ENCODE measurements at places on chromosomes 5 and 9.

GRCh38 chr5:162243651-162244050, 176.1 kb downstream of the GABRG2 start:
- no peak for DNase-seq

GRCh38 chr9:27929841-27930240, 356.6 kb upstream of the C9orf72 start:
- DNase-seq: no peak

GRCh38 chr5:78523314-78524193, 125.0 kb downstream of the LHFPL2 start:
- no peak for DNase-seq

- DNase-seq: peak; percentile 26
Measured at GRCh38 chr9:96450613-96451528, 902 bp downstream of the HABP4 start.

DNA sequence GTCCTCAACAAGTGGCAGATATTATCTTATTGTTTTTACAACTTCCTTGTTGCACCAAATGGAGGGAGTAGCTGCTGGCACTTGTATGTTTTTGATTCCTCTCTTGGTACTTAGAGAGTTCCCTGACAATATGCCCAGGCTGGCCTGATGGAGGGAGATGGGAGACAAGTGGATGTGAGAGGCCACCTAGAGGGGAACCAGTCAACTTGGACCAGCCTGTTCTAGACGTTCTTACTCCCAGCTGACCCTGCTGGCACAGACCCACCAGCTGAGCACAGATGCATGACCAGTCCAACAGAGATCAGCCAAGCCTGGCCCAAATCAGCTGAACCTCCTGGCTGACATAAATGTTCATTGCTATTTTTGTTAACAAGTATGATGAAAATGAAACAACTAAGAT, 60.9 kb upstream of the GDNF start:
- peak; percentile 59 for DNase-seq

GRCh38 chr5:57900381-57900944, 417.9 kb upstream of the ACTBL2 start:
- DNase-seq: no peak

GRCh38 chr5:15203376-15203775, 296.6 kb upstream of the FBXL7 start:
- DNase-seq: no peak

DNA sequence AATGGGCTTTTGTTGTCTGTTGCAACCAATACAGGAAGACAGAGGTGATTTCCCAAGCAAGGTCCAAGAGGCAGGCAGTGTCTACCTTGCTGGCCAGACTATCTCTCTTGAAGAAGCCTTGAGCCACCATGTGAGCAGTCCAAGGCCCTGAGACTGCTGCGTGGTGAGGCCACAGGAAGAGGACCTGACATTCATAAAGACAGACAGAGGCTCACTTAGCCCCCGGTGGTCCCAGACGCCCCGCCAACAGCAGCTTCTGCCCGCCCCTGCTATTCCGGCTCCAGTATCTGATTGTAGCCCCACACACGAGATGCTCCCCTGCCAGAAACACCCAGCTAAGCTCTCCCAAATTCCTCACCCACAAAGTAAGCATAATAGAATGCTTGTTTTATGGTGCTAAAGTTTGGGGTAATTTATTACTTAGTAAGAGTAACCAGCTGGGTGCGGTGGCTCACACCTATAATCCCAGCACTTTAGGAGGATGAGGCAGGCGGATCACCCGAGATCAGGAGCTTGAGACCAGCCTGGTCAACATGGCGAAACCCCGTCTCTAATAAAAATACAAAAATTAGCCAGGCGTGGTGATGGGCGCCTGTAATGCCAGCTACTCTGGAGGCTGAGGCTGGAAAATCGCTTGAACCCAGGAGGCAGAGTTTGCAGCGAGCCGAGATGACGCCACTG, 22.8 kb upstream of the FUBP3 start:
- DNase-seq: no peak

DNA sequence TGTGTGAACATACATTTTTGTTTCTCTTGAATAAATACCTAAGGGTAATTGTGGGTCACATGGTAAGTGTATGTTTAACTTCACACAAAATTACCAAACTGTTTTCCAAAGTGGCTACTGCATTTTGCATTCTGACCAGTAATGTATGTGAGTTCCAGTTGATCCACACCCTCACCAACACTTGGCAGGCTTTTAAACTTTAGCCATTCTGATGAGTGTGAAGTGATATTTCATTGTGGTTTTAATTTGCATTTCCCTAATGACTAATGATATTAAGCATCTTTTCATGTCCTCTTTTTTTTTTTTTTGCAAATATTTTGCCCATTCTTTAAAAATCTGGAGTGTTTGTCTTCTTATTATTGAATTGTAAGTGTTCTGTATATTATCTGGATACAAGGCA, 53.5 kb upstream of the MAST4 start:
- DNase-seq: no peak

GRCh38 chr9:95225076-95225725, 92.3 kb downstream of the FANCC start:
- DNase-seq: no peak

- DNase-seq: no peak
Measured at GRCh38 chr5:96794757-96795156, 13.0 kb downstream of the ERAP1 start.

GRCh38 chr9:94772144-94772543, 45.6 kb downstream of the AOPEP start:
- DNase-seq: no peak

DNA sequence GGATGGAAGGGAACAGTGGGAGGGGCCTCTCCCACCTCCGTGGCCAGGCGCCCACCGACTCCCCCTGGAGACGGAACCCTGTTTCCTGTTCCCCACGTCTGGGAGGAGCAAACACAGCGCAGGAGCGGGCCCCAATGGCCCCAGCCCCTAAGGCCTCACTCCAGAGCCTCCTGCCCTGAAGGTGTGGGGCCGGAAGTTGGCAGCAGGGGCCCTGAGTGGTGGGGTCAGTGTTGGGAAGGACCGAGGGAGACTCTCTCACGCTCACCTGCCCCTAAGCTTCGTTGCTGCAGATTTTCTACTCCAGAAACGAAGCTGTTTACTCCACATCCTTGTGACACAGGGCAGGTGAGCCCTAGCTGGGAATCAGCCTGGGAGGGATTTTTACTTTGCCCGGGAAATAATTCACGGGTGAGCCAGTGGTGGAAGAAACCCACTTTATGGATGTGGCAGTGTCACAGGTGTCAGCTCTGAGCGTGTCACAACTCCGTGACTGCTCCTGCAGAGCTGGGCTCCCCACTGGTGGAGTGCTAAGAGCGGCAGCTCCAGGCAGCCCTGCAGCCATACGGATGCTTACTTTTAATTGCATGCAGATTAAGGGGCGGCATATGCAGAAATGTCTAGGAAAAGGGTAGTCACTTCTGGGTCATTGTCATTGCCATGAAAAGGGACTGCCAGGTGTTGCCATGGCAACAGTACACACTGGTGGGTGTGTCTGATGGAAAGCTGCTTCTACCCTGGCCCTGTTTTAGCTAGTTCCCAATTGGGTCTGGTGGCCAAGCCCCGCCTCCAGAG, 77.5 kb upstream of the OLFM1 start:
- DNase-seq: no peak

GRCh38 chr9:80968611-80969010, 720.7 kb downstream of the TLE1 start:
- no peak for DNase-seq

GRCh38 chr5:17373814-17374556, 124.0 kb upstream of the TAF11L2 start:
- DNase-seq: no peak

DNA sequence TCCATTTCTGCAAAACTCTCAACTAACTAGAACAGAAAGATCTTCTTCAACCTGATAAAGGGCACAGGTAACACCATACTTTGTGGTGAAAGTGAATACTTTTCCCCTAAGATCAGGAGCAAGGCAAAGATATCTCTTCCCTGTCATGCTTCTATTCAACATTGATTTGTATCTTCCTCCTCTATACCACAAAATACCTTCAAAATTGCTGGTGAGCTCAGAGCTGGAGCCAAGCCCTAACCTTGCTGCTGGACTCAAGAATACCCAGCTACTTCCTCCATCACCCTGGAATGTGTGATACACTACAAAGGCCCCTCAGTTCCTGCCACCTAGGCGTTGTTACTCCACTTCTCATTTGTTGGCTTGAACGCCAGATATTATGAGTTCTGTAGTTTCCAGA, 499.0 kb downstream of the ACTL7B start:
- no peak for DNase-seq

- DNase-seq: no peak
Measured at GRCh38 chr9:113638490-113638889, 175.0 kb downstream of the RGS3 start.

GRCh38 chr9:134208310-134208841, 44.0 kb upstream of the RNU6ATAC start:
- DNase-seq: peak; percentile 1

DNA sequence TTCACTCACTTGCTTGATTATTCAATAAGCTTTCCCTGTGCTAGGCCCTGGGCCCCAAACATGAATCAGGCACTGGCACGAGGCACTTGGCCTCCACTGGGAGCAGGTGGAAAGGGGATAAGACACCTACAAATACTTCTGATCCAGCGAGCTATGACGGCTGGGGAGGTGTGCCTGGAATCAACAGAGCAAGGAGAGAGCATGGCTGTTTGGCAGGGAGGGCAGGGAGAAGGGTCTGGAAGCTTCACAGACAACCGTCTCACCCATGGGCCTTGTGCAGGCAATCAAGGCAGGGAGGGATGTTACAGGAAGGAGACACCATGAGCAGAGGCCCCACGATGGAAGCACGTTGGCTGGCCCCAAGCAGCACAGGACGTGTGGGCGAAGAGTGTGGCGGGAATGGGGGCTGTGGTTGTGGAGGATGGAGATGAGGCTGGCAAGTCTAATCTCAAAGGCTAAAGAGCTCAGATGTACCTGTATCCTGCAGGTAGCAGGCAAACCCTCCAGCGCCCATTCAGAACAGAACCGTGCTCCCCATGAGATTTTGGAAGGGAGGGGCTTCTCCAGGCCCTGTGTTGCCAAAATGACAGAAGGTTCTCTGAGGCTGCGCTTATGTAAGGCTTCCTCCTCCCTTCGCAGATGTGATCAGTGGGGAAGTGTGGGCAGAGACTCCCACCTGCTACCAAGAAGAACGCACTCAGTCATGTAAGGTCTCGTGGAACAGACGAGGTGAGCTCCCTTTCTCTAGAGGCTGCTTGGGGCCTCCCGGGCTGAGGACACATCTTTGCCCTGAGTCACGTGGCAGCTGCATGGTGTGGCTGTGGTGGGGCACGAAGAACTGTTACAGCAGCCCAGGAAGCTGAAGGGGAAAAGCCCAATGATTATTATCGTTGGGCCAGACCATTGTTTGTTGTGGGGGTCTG, 189.7 kb downstream of the DAB2IP start:
- DNase-seq: no peak

DNA sequence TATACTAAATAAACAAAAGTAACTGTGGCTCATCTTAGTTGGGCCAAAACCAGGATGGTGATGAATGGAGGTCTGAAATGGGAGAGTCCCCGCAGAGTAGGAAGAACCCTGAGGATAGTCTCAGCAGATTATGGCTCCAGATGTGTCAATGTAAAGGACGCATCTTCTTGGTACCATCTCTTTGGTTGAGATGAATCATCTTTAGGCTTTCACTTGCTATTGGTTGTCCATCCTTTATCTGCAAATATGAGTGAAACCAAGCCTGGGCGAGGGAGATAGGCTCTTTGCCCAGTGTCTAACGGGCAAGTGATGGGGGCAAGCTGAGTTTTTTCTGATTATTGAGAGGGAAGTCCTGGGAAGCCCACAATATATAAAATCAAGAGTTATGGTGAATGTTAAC, 19.4 kb upstream of the LCP2 start:
- DNase-seq: no peak

- DNase-seq: no peak
Measured at GRCh38 chr5:133284306-133284705, 232.5 kb downstream of the HSPA4 start.

DNA sequence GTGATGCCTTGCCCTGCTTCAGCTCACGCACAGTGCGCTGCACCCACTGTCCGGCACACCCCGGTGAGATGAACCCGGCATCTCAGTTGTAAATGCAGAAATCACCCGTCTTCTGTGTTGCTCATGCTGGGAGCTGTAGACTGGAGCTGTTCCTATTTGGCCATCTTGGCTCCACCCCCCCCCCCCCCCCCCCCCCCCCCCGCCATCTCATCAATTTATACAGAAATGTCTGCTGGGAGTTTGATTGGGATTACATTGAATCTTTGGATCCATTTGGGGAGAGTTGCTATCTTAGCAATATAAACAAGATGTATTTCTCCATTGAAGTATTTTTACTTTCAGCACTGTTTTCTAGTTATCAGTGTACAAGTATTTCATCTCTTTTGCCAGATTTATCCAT, 55.2 kb downstream of the RIC1 start:
- DNase-seq: no peak

GRCh38 chr9:129312251-129313122, 134.4 kb upstream of the IER5L start:
- no peak for DNase-seq

- DNase-seq: no peak
Measured at GRCh38 chr5:81545911-81546310, 152.0 kb upstream of the ACOT12 start.

- DNase-seq: no peak
Measured at GRCh38 chr5:180428598-180428997, 65.6 kb upstream of the CNOT6 start.

DNA sequence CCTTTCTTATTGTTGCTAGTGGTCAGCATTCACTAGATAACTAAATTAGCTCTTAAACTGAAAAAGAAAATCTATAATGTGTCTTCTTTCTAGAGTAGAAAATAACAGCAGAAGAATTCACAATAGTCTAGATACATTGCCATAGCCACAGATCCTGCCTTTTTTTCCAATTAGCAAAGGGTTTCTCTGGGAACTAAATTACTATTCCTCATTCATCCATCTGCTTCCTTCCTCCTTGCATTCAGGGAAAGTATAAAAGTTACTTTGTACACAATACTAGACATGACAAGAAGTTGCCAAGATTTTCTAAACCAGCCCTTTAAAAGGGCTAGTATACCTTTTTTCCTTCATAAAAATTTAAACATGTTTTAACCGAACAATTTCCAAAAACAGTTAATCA, 21.2 kb upstream of the WDR41 start:
- DNase-seq: no peak

DNA sequence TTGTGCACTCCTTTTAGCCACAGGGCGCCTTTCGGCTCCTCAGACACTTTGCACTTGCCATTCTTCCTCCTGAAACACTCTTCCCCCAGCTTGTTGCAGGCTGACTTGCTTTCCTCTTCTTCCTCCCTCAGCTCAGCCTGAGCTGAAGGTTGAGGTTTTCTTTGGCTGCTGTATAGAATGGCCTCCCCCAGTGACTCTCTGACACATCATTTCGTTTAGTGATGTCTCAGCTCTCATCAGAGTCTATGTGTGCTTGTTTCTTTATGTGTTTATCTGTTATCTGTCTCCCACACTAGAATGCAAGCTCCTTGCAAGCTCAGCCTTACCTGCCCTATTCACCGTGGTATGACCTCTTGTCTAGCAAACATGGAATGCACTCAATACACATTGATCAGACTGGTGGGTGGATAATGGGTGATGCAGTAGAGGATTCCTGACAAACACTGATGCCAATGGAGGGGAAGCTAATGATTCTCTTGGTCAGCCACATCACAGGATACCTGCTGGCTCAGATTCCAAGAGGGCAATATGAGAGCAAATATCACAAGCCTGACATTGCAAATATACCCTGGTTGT, 112.9 kb upstream of the STC2 start:
- DNase-seq: no peak
